Stimulated activated CD8-positive, alpha-beta memory T cell treated with anti-CD3 and anti-CD28 coated beads, Interleukin-12 subunit alpha, Interleukin-12 subunit beta, amount 100 ng/mL, for 4 hours (primary cell): ENCODE measurements at places on chromosomes 6 and 20.

GRCh38 chr6:47788498-47788884 is 6.7 kb downstream of the OPN5 start:
- no peak for DNase-seq

DNA sequence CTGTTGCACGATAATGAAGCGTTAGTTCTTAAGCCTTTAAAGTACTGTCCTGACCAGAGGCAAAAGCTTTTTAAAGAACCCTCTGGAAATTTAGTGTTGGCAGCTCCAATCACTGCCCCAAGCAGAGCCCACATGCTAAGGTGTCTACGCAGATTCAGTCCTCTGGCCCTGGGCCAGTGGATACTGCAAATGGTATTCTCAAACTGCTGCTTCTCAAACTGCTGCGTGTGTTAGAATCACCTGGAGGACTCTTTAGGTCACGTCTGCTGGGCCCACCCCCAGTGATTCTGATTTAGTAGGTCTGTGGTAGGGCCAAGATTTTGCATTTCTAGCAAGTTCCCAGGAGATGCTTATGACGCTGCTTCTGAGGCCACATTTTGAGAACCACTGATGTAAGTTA is 96.0 kb upstream of the CCDC28A start:
- DNase-seq, result no peak

GRCh38 chr6:90187437-90188121 is 109.1 kb downstream of the BACH2 start:
- DNase-seq, result no peak

DNA sequence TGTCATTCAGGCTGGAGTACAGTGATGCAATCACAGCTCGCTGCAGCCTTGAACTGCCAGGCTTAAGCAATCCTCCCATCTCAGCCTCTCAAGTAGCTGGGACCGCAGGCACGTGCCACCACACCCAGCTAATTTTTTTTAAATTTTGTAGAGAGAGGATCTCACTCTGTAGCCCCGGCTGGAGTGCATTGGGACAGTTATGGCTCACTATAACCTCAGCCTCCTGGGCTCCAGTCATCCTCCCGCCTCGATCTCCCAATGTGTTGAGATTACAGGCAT is 86.5 kb downstream of the SERAC1 start:
- DNase-seq, result no peak

- no peak for DNase-seq
These were observed 323.5 kb upstream of the HSF2 start for GRCh38 chr6:122075917-122076316.

- DNase-seq, result no peak
These were observed 225.6 kb upstream of the JARID2 start for GRCh38 chr6:15020119-15020770.

- no peak for DNase-seq
These were observed 84.7 kb downstream of the SASH1 start for GRCh38 chr6:148427333-148427732.

- DNase-seq, result no peak
These were observed 312.4 kb downstream of the CDKAL1 start for GRCh38 chr6:20846602-20847028.

- no peak for DNase-seq
These were observed 9.9 kb upstream of the PCIF1 start for GRCh38 chr20:45924391-45925261.

GRCh38 chr6:139973669-139974344 is 599.4 kb upstream of the CITED2 start:
- no peak for DNase-seq

DNA sequence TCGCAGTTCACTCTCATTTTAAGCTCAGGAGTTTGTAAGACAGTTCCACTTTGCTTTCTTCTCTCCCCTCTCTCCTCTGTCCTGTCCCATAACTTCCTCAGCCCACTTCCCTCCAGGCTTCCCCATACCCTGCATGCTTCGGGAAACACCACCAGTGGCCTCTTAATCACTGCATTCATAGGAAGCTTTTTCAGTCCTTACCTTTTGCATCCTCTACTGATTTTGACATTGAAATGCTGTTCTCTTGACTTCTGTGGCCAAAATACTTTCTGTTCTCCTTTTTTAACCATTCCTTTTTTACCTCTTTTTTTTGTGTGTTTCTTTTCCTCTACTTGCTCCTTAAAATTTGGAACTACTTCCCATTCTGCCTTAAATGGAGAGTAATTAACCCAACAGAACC is 69.7 kb downstream of the HIVEP1 start:
- DNase-seq, result no peak

GRCh38 chr6:112279031-112279935 is 24.9 kb upstream of the LAMA4 start:
- DNase-seq, result no peak
